Peyer's patch (tissue), 4 donors: ENCODE measurements at places on chromosomes 11 and 22. TPM values are rescaled to one million over a fixed set of nuclear protein-coding genes. Genes with fewer than 3 reads are reported as not detected.

DNA sequence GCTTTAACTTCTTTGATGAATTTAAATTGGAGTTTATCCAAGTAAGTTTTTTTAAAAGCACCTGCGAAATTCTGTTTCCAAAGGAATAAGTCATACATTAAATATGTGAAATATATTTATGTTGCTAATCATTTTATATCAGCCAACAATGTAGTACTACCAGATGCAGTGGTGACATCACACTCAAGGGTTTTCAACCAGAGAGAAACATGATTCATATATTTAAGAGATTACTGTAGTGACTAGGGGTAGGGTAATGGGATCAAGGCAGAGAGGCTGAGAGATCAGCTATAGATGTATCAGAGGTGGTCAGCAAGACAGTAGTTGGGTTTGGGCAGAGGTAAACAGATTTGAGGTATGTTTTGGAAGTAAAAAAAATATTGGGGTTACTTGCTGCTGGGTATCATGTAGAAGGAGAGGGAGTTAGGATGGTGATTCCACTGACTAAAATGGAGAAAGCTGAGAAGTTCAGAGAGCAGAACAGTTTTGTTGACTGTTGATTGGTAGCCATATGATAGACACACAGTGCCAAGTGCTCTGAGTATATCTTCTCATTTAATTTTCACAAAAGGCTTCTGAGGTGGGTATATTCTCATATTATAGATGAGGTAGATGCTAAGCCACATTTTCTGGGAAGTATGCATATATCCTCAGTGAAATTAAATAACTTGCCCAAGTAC lies 39.4 kb downstream of the CEP57 start:
- no peaks in the 10 kb centered on the region for H3K4me1 ChIP-seq
- H3K27me3 ChIP-seq, result no peaks in the 10 kb centered on the region
- H3K27ac ChIP-seq, result no peak overlapping the region
- DNase-seq, result no peak

GRCh38 chr22:28462041-28462440 lies 217.6 kb downstream of the TTC28 start:
- no peaks in the 10 kb centered on the region for H3K27me3 ChIP-seq
- no peak overlapping the region for H3K27ac ChIP-seq
- peaks cover 24% of the 10 kb centered on the region for H3K4me1 ChIP-seq
- DNase-seq, result no peak
- H3K4me3 ChIP-seq, result no peak overlapping the region
- no peaks in the 10 kb centered on the region for H3K36me3 ChIP-seq

DNA sequence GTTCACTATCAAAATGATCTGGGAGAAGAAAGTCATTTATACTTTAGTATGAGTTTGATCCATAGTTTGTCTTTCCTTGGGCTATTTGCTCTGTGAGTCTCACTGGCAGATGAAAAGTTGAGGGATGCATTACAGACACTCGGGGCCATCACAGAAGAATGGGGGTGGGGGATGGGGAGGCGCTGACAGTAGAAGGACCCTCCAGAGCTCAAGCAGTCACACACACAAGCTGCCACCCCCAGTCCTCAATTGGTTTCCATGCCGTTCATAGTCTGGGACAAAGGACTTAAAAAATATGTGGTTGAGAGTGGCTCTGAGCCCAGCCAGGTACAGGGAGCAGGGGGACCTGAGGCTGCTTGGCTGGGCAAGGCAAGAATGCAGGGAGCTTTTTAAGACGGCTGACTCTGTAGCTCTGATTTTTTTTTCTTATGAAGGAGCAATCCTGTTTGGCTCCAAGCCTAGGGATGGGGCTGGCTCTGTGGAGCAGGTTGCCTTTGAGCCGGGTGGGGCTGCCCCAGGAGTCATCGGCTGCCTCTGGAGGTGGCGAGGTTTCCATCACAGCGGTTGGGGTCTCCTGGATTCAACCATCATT lies 13.3 kb upstream of the ANO1 start:
- H3K4me1 ChIP-seq, result no peaks in the 10 kb centered on the region
- H3K4me3 ChIP-seq, result no peak overlapping the region
- H3K27ac ChIP-seq, result no peak overlapping the region
- no peaks in the 10 kb centered on the region for H3K27me3 ChIP-seq
- no peak for DNase-seq
- H3K36me3 ChIP-seq, result no peaks in the 10 kb centered on the region

GRCh38 chr11:76680518-76681425 lies 10.2 kb upstream of the LRRC32 start:
- no peak overlapping the region for H3K4me3 ChIP-seq
- peak; percentile 73 for DNase-seq
- H3K27me3 ChIP-seq, result no peaks in the 10 kb centered on the region

The CACNA1I gene
- total RNA-seq, result 0.95 TPM

The CHRDL2 gene
- total RNA-seq, result not detected
